ENCODE measurements at places on chromosomes 6 and 20.

GRCh38 chr20:55783381-55783780 lies 221.9 kb downstream of the CBLN4 start:
- DNase-seq = no peak

DNA sequence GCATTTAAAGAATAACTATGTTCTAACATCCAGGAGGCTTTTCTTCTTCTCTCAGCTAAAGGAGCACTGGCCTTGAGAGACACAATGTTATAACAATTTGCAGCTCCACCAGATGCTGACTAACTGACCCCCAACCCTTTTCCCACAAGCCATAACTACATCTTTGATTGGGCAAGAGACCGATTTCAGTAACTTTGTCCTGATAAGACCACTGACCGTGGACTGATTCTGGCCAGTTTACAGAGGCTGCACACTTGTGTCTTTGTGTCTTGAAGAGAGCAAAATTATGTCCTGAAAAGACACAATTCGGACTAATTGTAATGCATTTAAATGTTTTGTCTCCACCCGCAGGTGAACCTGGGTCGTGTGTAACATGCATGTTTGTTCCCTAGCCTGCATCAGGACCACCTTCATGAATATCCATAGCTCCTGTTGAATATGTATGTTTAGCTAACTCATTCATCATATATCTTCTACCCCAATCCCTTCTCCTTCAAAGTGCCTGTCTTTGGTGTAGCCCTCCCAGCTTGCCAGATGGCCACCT lies 22.3 kb downstream of the ABRACL start:
- DNase-seq = peak; percentile 66

DNA sequence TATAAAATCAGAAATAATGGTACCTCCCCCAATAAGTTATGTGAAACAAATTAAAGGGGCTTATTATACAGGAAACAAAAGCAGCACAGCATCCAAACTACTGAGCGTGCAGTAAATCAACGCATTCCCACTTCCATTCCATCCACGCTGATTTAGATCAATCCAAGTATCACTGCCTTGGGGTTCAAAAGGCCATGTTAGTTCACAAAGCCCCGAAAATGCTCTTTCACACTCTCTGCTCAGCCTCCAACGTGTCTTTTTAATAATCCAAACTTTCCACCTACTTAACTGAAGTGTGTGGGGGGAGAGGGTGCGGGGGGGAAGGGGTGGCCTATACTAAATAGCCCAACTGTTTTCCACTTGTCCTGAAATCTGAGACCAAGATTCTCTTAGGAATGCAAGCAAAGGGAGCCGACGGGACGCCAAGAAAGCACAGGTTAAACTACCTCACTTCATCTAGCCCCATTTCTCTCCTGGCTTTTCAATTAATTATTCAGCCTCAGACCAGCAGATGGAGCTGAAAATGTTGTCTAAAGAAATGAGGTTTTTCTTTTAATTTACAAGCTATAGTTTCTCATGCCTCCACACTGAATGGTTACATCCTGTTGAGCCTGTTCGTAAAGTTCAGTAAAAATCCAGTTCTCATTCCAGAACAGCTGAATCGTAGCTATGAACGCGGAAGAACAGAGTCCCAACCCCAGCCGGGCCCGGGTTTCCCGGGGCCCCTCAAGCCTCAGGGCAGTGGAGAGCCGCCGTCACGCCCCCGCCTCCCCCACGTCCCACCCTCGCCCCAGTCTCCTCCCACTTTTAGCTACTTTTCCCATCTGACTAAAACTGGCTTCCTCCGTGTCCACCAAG lies 1.0 kb upstream of the NXT1 start:
- no peak for DNase-seq

GRCh38 chr20:3382836-3383235 lies 24.6 kb downstream of the DNAAF9 start:
- DNase-seq = no peak

GRCh38 chr20:17936761-17937732 lies 31.5 kb downstream of the SNX5 start:
- DNase-seq = peak; percentile 51

DNA sequence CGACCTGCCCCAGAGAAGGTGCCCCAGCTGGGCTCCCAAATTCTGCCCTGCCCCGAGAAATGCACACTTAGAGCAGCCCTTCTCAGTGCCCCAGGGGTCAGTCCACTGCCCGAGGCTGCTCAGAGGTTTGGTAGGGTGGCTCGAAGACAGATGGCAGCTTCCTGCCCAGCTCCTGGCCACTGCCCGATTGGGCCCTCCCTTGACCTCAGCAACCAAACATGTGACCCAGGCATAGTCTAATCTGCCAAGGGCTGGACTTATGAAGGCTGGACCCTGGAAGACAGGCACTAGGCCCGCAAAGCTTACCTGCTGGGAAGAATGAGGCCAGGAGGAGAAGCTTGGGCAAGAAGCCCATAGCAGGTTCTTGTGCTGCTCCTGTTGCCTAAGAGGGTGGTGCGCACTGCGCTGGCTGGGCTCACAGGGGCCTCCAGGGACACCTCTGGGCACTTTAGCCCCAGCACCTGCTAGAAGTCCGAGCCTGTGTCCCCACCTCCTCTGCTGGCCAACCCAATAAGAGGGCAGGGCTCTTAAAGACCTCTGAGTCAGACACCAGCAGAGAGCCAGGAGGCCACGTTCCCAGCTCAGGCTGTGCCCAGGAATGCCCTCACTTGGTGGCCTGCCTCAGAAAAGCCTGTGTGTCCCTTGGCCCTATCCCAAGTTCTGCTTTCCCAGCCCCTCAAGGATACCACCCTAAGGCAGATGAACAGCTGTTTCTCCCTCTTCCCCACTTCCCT lies 5.5 kb downstream of the SIGLEC1 start:
- no peak for DNase-seq

DNA sequence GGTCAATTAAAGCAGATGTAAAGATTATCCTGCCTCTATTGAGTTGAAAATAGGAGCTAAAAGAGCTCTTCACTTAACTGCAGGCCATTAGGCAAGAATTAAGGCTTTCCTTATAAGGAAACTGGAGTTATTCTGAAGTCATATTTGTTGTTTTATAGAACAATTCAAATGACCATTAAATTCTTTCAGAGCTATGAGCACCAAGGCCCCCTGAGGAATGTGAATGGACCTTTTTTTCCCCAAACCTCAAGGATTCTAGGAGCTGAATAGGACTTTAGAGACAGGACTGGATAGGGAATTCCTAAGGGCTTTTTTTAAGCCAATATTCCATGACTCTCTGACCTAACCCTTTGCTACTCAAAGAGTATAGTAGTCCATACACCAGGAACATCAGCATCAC lies 565.7 kb upstream of the BTBD3 start:
- DNase-seq = no peak

DNA sequence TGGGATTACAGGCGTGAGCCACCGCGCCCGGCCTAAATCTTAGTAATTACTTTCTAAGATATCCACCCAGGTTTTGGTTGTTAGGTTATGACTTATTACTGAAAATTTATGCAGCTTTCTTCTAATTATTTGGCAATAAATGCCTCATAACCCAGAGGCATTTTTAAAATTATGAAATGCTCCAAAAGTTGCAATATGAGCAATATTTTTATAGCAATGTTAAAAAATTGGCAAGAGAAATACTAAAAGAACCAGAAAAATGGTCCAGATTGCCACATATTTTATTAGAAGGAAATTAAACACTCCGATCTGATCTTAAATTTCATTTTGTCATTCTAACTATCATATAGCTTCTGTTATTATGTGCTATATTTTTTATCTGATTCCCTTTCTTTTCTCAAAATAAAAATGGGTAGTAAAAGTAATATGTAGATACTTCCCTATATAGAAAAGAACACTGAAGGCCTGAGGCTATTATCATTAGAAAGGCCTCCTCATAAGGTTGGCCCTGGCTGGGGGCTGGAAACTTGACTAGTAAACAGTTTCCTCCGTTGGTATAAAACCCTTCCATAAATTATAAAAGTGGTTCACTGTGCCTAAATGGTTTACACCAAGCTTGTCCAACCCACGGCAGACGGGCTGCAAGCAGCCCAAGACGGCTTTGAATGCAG lies 22.1 kb downstream of the BLOC1S5 start:
- no peak for DNase-seq

- no peak for DNase-seq
These were observed 13.7 kb downstream of the PNPLA1 start for GRCh38 chr6:36283608-36284007.

DNA sequence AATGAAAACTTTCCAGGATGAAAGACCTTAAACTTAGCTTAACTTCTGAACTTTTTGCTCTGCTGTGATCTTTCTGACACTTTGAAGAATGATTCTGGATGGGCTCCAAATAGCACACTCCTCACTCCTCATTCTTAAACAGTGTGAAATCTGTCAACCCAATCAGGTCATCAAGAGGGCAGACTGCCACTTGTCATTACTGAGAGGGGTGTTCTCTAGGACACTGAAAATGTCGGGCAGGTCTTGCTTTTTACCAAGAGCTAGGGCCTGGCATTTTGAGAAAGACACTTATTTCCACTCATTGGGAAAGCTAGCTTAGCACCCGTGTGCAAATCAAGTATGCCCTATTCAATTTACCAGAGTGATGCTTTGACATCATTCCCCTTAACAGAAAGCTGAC lies 122.2 kb downstream of the MTFR2 start:
- DNase-seq = no peak

DNA sequence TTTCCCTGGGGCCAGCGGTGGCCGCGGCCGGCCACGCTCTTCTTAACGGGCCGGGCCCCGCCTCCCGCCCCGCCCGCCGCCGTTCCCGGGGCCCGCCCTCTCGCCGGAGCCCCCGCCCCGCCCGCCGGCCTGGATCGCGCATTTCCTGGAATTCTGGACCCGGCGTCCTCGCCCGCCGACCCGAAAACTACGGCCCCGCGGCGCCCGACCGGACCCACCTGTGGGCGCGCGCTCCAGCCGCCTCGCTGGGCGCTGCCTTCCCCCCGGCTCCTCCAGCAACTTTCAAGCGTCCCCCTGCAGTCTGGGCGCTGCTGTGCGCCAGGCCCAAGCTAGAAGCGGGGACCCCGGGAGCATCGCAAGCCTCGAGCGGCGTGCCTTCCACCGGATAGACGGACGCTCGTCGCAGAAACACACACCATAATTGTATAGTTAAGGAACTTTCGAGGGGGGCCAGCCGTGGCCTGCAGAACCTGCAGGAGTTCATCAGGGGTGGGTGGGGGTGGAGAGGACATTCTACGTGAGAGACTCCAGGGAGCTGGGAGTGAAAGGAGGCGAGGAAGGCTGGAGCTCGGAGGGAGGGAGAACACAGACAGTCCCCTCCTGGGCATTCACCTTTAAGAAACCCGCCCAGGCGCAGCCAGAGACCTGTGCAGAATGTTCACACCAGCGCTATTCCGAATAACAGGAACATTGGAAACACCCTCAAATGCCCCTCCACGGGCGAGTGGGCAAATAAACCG lies at the start of gene ADA:
Gene ADA (minus strand): TSS at position 16 of the 740 bp plus-strand sequence. CDS start 92 bp downstream, outside the sequence.
- DNase-seq = peak; percentile 44

GRCh38 chr20:7579888-7580287 lies 360.4 kb downstream of the HAO1 start:
- DNase-seq = no peak

- DNase-seq = no peak
These were observed 41.2 kb downstream of the PTPRK start for GRCh38 chr6:128479048-128479666.

- no peak for DNase-seq
These were observed 59.7 kb upstream of the MDGA1 start for GRCh38 chr6:37757381-37757780.

DNA sequence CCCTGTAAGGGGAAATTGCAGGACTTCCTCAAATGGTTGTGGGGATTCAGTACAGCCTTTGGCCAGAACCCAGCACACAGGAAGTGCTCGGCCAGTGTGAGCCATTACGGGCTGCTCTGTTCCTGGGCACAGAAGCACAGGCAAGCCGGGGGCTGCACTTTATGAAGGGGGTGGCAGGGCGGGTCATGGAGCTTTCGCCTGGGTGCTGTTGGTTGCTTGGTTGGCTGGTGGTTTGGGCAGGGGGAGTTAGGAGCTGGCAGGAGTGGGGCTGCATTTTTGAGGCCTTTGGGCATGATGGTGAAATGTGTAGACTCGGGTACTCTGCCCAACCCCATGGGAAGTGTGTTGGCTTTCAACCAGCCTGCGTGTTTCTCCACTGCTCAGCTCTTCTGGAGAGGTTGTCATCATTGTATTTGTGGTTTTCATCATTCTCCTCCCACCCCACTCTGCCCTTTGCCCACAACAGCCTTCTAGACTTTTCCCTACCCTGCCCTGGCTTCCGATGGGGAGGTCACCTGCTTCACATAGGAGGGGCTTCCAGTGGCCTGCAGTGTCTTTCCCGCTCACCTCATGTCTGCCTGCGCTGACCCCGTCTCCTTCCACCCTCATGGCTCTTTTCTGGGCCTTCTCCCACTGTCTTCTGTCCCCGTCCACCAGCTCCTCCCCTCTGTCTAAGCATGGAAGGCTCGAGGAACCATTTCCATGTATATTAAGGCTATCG lies 16.1 kb upstream of the RBM38 start:
- no peak for DNase-seq

DNA sequence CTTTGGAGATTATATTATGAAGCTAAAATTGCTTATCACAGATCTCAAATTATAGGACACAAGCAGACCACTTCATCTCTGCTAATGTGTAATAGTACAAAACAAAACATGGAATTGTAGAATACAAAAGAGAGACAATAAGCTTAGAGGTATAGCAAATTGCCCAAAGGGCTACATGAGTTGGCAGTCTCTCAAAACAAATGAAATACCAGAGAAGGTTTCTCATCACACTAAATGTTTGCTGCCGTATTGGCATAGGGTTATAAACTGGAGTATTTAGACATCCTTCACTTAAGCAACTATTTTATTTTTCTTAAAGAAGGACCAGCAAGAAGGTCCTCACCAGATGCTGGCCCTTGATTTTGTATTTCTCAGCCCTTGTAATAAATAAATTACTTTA lies 5.9 kb upstream of the EYA4 start:
- DNase-seq = no peak

- no peak for DNase-seq
These were observed 23.8 kb downstream of the GSS start for GRCh38 chr20:34931771-34932170.

GRCh38 chr20:58024241-58024721 lies 204.2 kb downstream of the ANKRD60 start:
- no peak for DNase-seq

GRCh38 chr6:113654396-113654795 lies 202.7 kb upstream of the MARCKS start:
- peak; percentile 79 for DNase-seq

GRCh38 chr6:105867821-105868220 lies 218.3 kb upstream of the PRDM1 start:
- DNase-seq = no peak

- peak; percentile 57 for DNase-seq
These were observed 37.9 kb downstream of the AGPAT4 start for GRCh38 chr6:161235776-161236633.

DNA sequence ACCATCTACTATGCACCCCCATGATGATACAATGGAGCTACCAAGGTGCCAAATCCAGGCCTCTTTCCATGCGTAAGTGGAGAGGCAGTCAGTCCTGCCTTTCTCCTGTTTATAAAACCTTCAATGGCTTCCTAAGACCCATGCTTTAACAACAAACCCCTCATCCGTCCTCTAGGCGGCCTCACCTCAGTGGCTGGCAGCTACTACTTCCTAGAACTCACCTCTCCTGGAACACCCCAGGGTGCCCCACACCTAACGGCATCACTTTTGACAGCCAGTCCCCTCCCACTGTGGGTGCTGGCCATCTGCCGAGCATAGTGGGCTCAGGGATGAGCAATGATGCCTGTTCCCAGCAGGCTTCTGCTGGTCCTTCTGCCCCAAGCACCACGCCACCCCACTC lies 80.0 kb upstream of the TAB2 start:
- no peak for DNase-seq

All from amniotic epithelial cell (primary cell).